Endothelial cell of umbilical vein (primary cell): ENCODE measurements at places on chromosomes 7 and 10.

- DNase-seq: no peak
These were observed 35.7 kb upstream of the UNC5B start for GRCh38 chr10:71176661-71177060.

DNA sequence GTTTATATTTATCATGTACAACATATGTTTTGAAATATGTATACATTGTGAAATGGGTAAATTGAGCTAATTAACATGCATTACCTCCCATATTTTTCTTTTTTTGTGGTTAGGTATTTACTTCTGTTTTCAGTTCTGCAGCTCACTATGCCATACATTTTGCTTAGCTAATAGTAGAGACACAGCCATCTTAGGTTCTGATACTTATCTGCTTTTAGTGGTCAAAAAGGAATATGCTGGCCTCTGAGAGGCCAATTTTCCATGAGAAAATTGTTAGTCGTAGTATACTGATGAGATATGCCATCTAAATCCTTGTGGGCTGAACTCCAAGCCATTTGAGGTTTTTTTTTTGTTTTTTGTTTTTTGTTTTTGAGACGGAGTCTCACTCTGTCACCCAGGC is 31.0 kb downstream of the SGPL1 start:
- no peak for DNase-seq

DNA sequence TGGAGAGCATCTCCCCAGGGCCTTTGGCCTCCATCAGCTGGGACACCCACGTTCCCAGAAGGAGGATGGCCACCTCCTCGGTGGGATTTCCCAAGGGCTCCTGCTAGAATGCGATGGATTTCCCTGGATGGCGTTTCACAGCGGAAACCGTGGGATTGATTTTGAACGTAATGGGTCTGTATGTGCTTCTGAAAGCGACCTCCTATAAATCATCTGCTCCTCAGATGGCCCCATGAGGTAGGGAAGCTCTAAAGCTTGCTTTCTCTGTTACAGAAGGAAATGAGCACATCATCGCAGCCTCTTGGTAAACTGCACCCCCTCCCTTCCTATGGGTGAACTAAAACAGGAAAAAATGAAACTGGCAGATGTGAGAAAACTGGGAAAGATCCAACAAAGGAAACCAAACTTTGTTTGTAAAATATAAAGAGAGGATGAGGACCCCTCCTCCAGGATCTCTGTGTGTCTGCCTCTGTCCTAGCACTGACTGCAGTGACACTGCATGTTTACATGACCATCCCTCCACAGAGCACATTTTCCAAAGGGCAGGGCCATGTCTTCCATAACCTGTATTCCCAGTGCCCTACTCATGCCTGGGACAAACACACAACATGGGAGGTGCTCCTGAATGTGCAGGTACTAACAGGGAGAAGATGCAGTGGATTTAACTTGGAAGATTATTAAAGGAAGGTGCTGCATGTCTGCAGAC is 57.6 kb downstream of the LYZL1 start:
- DNase-seq: no peak

- DNase-seq: no peak
These were observed 266.3 kb downstream of the DIP2C start for GRCh38 chr10:423178-423577.

DNA sequence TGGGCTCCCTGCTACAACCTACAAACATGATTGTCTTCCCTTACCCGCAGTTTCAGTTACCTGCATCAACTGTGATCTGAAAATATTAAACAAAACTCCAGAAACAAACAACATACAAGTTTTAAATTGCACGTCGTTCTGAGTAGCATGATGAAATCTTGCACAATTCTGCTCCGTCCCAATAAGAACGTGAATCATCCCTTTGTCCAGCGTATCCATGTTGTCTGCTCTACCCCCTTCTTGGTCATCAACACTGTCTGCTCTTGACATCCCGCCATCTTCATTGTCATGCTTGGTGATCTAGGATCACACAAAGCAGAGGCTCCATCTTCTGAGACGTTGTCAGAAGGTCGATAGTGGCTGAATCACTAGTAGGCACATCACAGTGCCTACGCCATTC is 53.9 kb downstream of the ACADSB start:
- no peak for DNase-seq

DNA sequence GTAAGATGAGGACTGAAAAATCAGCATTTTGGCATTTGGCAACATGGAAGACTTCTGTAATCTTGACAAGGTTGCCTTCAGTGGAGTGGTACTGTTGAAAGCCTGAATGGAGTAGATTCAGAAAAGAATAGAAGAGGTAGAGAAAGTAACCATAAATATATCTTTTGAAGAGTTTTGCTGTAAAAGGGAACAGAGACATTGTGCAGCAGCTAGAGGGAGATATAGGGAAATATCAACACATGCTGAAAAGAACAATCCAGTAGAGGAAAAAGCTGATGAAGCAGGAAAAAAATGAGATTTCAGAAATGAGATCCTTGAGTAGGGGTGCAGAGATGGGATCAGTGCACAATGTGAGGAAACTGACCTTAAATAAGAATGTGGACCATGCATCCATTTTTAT is 60.0 kb downstream of the RAPGEF5 start:
- DNase-seq: peak; percentile 51

DNA sequence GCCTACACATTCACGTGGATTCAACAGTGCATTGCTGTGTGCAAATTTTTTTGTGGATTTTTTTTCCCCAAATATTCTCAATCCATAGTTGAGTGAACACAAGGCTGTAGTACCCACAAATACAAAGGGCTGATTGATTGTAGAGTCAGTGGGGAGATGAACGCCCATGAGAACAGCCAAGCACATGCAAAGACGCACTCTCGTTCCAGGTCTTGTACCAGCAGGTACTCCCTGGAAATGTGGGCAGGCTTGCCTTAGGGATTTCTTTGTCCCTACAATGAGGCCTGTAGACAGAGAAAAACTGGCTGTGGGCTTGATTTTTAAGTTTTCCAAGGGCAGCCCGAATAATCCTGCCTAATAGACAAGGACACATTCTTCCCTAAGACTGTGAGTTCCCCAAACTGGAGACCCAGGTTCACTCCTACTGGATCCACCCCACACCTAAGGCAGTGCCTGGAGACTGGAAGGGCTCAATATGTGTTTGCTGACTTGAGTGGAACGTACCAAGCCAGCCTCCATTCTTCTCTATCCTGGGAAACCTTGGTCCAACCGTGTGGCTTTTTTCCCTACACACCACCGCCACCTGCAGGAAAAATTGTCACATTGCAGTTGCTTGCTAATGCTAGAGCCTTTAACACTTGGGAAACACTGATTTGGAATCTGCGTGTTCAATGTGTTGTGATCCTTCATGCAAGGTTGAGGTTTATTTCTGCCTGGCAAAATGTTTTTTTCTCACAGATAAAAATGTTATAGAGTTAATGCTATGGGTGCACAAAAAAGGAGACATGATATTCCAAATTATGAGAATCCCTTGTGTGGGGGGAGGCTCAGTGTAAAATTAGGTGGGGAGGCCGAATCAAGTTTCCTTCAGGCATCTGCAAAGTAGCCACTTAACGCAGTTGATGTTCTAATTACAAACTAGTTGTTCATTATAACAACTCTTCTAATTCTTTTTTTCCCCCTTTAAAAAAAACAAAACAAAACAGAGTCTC is 49.3 kb downstream of the PPP1R17 start:
- peak; percentile 52 for DNase-seq

- DNase-seq: no peak
These were observed 17.5 kb downstream of the DNAJC9 start for GRCh38 chr10:73229567-73229966.

- no peak for DNase-seq
These were observed 59.1 kb downstream of the TES start for GRCh38 chr7:116269466-116269865.

DNA sequence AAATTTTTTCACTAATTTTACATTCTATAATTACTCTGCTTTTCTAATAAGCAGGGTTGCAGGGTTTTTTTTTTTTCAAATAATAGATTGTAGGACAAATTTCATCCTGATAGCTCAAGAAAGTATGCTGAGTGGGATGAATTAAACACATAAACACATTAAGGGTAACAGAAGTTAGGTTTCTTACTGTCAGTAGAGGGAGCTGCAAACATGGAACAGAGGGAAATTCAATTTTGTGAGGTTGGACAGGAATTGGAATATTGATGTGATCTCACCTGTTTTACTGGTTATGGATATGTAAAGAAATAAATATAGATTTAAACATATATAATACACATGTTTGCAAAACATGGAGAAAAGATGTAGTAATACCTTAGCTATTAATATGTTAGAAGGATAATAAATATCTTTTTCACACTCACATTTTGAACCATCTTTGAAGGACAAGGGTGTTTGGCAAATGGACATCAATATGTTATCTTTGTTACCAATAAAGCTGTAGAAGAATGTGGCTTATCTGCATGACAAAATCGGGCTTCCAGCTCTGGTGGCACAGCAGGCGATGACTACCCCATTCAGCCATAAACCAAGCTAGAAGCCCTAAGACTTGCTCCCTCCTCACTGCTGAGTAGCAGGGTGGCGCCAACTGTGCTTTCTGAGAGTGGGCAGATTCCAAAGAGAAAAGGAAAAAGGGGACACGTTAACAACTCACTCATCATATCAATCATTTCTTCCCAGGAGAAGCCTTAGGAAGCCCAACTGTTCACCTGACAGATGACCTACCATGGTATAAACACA is 1257.4 kb downstream of the GATA3 start:
- DNase-seq: no peak

GRCh38 chr7:137975221-137975620 is 26.7 kb downstream of the CREB3L2 start:
- DNase-seq: no peak

DNA sequence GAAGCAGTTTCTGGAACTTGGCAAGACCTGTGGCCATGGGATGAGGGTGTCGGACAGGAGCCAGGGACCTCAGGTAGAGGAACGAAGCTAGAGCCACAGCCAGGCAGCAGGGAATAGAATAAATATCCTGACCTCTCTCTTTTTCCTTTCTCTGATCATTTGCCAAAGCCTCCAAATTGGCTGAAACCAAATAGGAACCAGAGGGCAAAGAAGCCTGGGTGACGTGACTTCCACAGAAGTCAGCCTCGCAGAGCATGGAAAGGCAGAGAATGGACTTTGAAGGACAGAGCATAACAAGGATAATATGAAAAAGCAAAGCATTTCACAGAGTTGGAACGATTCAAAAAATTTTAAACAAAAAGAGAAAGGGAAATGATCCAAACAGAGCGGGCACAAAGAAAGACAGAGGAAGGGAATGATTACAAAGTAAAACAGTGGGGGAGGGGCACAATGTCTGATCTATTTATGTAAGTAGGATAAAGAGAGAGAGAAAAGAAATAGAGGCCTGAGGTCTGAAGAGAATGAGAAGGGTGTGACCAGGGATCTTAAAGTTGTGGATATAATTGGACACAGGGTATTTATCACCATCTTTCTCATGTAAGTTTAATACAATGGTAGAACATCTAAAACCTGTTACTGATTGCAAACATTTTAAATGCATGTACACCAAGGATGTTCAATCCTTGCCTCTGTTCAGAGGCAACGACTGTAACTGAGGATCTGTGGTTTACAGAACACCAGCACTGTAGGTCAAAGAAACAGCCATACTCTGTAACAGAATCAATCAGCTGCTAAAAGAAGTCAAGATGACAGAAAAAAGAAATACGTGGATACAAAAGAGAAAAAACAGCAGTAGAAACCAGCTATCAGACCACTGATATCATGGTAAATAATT is 4.5 kb upstream of the ZEB1 start:
- DNase-seq: peak; percentile 40

- DNase-seq: no peak
These were observed 77.5 kb downstream of the SLC25A13 start for GRCh38 chr7:96244244-96244991.

- DNase-seq: no peak
These were observed 28.2 kb upstream of the SEMA3D start for GRCh38 chr7:85215098-85215497.

GRCh38 chr10:53045315-53045714 is 272.7 kb upstream of the MBL2 start:
- DNase-seq: no peak

- no peak for DNase-seq
These were observed 92.9 kb downstream of the SFMBT2 start for GRCh38 chr10:7317786-7318446.

- no peak for DNase-seq
These were observed 770.9 kb downstream of the TNS3 start for GRCh38 chr7:46810986-46811385.

GRCh38 chr7:157032128-157032527 is 21.7 kb upstream of the MNX1 start:
- no peak for DNase-seq

DNA sequence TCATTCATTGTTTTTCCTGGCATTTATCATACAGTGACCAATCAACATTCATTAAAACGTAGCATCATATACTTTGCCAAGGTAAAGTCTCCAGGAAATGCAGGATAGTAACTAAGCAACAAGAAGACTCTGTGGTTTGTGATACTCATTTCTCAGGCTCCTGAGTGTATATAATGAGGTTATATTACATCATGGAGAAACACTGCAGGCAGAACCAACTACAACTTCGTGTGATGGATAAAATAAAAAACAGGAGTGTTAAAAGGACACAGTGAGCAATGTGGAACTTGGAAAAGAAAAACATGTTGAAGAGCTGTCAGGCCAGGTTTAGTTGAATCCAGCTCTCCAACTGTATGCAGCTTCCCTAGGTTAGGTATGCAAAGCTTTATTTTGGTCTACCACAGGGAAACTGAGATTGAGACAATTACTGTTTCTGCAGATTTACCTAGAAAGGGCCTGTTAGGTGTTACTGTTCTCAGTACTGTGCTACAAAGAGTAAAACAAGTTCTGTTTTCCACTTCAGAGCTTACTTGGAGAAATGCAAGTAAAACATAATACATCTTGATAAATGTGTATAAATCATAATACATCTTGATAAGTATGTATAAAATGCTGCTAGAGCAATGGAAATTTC is 7.8 kb upstream of the CCNY start:
- DNase-seq: no peak
